ENCODE measurements at places on chromosomes 6 and 20.

DNA sequence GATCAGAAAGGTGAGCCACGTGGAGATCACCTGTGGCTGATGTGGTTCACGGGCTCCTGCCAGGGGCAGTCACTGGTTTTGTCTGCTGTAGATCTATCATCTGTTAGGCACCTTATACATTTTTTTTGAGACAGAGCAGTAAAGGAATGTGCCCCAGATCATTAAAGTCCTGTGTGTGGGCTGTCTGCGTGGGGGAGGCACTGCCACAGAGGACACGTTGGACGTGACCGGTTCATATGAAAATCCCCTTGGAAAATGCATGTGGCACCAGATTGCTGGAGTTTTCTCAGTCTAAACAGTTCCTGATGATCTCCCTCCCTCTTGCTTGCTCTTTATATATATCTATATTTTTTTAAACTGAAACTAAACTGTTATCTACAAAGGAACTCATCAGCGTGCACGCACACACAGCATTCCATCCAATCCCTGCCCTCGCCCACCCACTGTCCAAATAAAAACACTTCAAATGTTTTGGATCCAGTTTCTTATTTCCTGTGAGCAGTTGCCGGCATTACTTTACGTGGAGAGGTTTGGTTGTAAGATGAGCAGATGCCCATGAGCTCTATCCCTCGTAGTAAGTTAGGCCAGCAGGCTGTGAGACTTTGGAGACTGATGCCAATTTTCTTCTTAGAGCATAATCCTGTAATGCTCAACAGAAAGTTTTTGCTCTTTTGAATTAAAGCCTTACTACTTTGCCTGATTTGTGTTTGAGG lies 161.6 kb upstream of the EXOC2 start:
- no peak for DNase-seq

- no peak for DNase-seq
Observed at GRCh38 chr6:144353871-144354314, 68.8 kb downstream of the UTRN start.

DNA sequence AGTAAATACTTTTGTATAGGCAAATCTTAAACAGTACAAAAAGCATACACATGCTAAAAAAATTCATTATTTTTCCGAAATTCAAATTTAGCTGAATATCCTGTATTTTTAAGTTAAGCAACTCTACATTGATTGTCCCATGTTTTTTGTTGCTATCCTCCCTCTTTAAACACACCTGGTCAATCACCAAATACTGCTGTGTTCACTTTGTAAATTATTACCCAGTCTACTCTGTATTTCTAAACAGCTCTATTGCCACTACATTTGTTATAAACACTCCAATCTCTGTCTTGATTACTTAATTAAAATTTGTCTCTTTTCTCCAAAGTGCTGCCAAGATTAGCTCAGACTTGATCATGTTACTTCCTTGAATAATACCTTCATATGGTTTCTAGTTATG lies 466.5 kb upstream of the GJE1 start:
- DNase-seq = no peak

DNA sequence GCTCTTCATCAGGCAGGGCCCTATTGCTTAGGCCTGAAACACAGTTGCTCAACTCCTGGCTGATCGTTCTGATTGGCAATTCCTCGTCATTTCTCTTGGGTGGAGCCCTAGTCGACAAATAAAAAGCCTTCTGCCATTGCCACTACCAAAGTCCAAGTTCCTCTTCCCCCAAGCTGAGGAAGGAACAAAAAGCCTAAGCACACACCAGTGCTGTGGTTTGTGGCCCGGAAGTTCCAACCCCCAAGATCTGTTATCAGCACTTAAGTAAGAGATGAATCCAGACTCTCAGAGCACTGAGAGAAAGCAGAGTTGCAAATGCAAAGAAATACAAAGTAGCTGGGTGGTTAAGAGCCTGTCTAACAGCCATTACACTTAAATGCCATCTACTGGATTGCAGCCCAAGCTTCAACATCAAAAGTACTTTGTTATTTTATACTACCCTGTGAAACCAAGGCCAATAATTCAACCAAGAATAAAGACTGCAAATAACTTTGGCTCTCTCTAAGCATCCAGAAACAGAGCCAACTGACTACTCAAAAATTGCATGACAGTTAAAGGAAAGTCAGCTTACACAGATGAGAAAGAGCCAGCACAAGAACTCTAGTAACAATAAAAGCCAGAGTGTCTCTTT lies 1024.0 kb downstream of the GRIK2 start:
- DNase-seq = peak; percentile 97

GRCh38 chr20:16246870-16247269 lies 326.4 kb downstream of the KIF16B start:
- no peak for DNase-seq

- DNase-seq = peak; percentile 65
Observed at GRCh38 chr20:46022411-46023147, 6.4 kb upstream of the SLC12A5 start.

DNA sequence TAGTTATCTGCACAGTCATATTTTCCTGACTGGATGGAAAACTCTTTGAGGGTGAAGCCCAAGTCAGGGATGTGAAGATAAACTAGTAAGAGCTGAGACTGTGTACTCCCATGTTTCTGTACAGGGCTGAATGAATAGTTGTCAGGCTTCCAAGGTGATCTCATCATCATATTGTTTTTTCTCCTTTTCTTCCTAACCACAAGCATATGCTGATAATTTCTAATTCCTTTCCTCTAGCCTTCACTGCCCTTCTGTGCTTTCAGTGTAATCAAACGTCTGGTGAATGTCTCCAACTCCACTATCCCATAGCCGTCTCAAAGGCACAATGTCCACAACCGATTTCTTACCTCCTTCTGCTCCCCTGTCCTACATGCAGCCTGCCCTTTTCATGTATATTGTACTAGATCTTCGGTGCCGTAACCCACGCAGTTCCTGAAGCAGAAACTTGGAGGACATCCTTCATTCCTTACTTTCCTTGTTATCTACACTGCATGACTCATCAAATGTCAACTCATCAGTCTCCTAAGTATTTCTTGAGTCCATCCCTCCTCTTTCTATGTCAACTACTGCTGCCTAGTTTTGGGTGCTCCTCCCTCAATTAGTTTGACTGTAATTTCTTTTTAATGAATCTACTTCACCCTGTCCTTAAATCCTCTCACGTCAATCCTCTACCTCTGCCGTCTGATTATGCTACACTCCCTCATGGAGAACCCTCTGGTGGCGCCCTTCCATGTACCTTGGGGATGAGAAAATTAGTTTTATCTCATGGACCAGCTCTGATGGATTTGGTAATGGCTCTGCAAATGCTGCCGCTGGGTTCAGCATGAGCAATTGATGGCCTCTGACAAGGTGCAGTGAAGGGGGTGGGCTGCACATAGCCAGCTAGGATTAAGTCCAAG lies 21.9 kb downstream of the NCOA7 start:
- no peak for DNase-seq

- DNase-seq = no peak
Observed at GRCh38 chr6:80254716-80255115, 148.2 kb downstream of the BCKDHB start.

GRCh38 chr20:15265581-15266309 lies 928.3 kb upstream of the FLRT3 start:
- no peak for DNase-seq

DNA sequence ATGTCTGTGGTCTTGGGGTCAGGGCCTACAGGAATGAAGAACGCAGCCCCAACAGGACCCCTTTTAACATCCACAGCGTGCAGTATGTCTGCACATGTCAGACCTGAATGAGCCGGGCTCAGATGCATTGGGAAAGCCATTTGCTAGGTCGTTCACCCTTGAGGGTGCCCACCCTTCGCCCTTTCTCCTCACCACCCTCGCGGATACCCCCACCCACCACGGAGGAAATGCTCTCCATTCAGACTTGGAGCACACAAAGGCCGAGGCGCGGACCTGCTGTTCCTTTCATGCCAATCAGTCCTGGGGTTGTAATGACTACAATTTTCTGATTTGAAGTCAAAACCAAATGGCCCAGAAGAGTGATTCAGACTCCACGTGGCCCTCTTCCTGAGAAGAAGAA lies 62.7 kb downstream of the EDN3 start:
- no peak for DNase-seq

- DNase-seq = no peak
Observed at GRCh38 chr6:168210239-168211105, 109.1 kb downstream of the DACT2 start.

DNA sequence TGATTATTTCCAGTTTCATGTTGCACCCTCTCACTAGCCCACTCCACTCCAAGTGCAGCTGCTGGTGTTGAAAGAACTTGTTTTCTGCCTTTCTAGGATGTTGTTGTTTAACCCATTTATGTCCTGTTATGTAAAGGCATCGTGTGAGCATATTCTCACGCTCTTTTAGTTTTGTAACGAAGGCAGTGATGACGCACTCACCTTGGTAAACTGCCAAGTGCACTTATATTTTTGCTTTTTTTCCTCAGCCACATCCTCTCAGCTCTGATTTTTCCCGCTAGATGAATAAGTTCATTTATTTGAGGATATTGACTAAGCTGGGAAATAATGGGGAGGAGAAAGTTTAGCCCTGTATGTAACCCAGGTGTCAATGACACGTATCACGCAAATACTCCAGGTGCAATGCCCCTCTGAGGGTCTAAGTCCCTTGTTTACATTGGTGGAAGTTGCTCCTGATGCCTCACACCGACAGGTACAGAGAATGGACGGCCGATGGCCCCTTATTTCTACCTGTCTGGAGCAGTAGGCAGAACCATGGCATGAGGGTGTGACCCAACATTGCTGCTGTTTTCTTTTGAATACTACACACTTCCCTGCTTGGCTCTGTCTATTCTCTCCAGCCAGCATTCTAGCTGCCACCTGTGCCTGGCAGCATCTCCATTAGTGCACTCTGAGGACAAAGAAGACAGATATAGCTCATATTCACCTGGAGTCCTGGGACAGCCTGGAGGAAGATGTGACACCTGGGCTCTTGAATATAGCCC lies 132.7 kb upstream of the SLC24A3 start:
- DNase-seq = no peak
